ENCODE measurements at places on chromosomes 12 and 14.

DNA sequence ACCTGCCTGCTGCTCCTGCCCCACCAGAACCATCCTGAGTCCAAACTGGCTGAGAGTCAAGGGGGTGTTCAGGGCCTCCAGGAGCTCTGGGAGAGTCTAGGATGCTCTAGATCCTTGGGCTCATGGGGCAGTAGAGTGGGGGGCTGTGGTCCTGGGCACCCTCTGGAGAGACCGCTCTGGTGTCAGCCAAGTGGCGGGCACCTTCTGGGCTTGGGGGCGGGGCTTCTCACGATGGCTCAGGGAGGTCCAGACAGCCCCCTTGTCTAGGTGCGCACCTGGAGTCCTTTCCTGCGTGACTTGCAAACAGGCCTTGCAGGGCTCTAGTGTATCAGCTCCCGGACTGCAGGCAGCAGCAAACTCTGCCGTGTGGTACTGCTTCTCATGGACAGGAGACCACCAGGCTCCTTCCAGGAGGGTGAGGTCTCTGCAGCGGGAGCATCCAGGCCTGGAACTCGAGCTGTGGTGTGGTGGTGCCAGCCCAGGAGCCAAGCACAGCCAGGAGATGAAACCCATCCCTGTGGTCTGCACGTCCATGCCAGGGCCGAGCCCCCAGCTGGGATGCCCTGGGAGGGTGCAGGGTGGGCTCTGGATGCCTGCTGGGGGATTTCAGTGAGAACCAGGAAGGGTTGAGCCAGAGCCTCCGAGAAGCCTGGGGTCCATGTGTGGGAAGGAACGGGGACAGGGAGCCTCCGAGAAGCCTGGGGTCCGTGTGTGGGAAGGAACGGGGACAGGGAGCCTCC, 15.0 kb downstream of the PACS2 start:
- no peak for DNase-seq

- DNase-seq: no peak
These were observed 1.4 kb downstream of the EEA1 start for GRCh38 chr12:92927436-92928281.

DNA sequence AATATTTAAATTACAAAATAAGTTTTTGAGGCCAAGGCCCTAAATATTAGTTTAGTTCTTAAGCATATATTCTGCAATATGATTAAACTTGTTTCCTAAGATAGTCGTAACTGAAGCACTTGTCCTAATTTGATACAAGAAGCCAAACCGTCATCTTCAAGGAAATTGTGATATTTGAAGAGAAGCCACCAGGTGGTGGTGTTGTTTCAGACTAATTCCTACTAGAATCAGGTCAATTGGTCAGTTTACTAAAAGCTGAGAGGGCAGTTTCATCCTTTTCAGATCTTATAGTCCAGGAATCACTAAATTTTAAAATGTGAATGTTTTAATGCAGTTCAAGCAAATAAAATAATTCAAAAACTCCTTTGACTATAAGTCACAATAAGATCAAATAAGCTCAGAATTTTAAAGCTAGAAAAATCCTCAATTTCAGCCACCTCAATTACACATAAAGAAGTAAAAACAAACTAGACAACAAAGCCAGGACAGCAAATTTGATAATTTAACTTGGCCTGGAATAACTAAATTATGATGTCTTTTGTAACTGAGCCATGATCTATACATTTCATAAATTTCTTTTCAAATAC, 7.1 kb upstream of the ARL1 start:
- DNase-seq: no peak

GRCh38 chr12:1531153-1531653, 63.2 kb downstream of the FBXL14 start:
- DNase-seq: no peak

DNA sequence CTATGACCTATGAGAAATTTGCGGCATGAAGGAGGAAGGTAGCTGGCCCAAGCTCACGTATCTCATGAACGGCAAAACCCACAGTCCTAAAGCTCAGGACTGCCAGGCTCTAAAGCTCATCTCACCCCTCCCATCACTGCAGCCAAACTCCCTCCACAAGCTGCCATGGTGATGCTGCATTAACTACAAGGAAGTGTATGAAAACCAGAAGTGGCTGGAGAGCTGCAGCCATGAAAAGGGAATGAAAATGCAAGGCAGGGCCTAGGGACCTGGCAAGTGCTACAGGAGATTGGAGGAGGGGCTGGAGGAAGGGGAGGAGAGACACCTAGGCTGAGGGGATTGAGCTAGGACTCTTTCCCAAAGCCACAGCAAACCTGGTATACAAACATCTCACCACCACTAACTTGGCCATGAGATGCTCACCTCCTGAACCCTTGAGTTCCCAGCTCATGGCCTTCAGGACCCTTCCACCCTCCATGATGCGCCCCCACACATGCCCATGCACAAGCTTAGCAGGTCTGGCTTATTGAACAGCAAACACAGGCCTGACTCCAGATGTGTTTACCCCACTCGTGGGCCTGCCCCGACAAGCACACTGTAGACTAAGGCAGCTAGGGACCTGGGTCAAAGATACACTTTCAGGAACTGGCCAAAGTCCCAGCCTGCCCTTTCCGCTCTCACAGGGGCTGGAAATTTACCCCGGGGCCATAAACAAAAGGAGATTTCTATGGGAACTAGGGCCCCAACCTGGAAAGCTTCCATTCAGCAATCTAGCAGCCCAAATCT, 42.0 kb downstream of the LTBP2 start:
- no peak for DNase-seq

DNA sequence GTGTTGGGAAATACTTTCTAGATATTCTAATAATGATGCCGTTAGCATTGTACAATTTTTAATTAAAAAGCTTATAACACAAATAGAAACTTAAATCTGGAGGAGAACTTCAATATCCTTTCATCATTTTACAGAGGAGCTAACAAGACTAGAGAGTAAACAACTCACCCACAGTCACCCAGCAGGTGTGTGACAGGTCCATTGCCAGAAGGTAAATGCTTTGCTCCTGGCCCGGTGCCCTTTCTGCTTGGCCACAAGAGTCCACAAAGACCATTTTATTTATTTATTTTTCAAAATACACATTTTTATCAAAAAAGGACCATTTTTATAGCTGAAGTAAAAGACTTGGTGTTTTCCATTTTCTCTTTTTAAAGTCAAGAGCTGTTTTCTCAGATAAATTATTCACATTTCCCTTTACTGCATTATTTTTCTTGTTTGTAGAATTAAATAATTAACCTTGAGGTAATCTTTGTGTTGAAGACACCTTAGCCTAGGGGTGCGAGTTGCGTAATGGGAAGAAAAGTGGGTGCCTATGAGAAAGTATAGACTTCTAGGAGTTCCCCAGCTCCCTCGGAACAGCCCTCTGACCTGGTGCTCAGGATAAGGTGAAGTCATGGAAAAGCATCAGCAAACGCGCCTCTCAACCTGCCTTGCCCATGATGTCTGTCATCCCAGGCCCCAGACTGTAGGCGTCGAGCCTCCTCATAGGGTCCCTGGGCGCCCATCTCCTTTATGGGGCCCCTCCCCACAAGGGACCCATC, 26.3 kb upstream of the AMIGO2 start:
- DNase-seq: no peak

DNA sequence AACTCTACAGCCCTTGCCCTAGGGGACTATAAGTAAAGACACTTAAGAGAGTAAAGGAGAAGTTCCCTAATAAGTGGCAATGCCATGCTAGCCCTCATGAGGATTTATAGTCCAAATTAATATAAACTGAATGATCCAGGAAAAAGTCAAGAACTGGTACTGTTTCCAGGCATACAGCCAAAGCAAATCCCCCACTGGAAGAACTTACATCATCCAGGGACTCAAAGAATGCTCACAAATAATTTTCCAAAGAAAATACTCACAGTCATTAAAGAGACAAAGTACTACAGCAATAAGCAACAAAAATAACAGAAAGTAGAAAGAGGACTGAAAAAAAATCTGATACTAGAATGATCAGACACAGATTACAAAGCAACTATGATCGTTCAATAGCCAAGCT, 79.7 kb upstream of the RAP1B start:
- DNase-seq: no peak

DNA sequence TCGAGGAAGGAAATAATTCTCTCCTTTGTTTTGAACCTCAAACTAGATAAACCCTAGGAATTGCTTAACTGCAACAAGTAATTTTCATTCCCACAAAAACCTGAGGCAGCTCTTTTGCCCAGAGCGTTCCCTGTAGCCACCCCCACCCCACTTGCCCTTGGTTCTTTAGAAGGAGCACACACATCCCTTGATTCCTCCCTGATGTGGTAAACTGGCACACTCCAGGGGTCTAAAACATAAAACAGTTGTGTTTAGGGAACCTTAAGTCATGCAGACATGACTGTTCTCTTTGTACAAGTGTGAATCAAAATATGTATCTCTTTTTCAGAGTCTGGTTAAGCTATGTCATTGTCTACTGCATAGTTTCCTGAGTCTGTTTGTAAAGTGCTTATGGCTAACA, 14.0 kb downstream of the MAPK1IP1L start:
- no peak for DNase-seq

DNA sequence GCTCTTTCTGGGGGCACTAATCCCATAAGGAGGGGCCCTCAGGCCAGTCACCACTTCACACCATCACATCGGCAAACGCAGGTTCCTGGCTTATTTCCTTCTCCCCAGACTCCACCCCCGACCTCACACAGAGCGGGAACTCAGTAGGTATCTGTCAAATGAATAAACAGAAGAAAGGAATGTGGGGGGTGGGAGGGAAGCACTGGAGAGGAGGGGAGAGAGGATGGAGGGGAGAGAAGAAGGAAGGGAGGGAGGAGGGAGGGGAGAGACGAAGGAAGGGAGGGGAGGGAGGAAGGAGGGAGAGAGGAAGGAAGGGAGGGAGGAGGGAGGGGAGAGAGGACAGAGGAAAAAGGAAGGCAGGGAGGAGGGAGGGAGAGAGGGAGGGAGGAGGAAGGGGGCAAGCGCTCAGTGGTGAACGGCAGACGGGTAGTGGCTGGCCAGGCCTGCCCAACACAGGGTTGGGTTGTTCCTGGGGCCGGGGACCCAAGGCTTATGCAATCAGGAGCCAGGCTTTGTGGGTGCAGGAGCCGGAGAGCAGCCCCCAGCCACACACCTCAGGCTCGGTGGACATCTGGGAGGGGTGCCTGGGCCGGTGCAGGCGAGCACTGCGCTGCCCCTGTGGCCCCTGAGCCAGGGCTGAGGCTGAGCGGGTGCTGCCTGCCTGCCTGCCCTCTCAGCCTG, 52.6 kb upstream of the FBRSL1 start:
- no peak for DNase-seq

- DNase-seq: no peak
These were observed 111.5 kb upstream of the TMPO start for GRCh38 chr12:98403936-98404335.

GRCh38 chr14:51484485-51484884, 167.2 kb upstream of the FRMD6 start:
- no peak for DNase-seq

DNA sequence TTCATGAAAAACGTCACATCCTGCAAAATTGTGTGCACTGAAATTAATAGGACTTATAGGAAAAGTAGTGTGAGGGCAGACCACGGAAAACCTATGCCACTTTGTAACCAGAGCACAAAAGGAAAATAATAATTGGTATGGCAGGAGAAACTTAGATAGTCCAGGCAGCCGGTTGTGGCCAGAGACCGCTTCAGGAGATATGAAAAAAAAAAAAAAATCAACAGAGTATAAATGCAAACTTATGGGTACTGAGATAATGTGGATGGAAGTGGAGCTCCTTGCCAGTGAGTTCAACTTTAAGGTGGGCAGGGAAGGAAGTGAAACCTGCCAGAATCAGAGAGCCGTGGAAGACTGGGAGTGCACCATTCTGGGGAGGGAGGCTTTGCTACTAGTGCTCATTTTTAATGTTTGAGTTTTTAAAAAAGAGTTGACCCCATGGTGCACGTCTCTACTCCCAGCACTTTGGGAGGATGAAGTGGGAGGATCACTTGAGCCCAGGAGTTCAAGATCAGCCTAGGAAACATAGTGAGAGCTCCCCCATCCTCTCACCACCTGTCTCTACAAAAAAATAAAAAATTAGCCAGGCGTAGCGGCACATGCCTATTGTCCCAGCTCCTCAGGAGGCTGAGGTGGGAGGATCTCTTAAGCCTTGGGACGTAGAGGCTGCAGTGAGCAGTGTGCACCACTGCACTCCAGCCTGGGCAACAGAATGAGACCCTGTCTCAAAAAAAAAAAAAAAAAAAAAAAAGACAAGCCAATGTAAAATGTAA, 34.3 kb upstream of the METAP2 start:
- DNase-seq: no peak

GRCh38 chr12:131460520-131460919, 250.4 kb upstream of the SFSWAP start:
- DNase-seq: no peak

All from anterior cingulate cortex (tissue), 58 donors.